ENCODE measurements at places on chromosomes 5 and 9.

DNA sequence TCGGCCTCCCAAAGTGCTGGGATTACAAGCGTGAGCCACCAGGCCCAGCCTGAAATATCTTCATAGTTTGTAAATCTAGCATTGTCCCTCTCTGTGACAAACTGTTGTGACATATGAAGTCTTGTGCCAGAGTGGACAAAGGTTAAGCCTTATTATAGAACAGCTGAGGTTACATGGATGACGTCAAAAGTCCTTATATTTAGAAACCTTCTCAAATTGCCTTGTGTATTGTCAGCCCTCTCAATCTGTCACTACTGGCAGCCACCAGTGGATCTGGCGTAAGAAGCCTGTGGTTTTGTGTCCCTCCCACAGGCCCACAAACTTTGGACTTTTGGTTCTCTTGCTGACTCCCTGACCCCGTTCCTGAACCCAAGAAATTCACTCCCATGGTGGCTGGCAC is 79.4 kb upstream of the CCDC112 start:
- DNase-seq, result no peak

GRCh38 chr5:136766456-136766855 is 401.1 kb upstream of the TRPC7 start:
- no peak for DNase-seq

GRCh38 chr5:62779010-62779422 is 200.4 kb downstream of the LRRC70 start:
- DNase-seq, result peak; percentile 64

DNA sequence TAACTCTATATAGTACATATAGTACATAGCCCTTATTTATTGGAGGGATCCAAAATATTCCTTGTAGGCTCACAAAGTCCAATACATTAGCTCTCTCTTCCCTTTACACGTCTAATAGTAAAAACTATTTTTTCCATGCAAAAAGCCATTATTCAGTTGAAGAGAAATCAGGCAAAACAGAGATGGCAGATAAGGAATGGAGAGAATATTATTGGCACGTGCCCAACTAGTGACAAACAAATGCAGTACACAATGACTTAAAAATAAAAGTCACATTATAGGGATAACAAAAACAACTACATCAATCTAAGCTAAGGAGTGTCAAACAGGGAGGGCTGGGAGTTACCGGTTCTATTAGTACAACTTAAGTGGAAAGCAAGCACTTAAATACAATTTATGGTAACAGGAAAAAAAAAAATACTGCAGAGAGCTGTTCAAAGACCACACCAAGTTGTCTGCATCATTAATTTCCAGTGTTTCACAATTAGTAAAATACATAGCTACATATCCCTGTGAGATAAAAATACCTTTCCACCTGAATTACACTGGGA is 4.1 kb upstream of the SCAI start:
- peak; percentile 30 for DNase-seq

DNA sequence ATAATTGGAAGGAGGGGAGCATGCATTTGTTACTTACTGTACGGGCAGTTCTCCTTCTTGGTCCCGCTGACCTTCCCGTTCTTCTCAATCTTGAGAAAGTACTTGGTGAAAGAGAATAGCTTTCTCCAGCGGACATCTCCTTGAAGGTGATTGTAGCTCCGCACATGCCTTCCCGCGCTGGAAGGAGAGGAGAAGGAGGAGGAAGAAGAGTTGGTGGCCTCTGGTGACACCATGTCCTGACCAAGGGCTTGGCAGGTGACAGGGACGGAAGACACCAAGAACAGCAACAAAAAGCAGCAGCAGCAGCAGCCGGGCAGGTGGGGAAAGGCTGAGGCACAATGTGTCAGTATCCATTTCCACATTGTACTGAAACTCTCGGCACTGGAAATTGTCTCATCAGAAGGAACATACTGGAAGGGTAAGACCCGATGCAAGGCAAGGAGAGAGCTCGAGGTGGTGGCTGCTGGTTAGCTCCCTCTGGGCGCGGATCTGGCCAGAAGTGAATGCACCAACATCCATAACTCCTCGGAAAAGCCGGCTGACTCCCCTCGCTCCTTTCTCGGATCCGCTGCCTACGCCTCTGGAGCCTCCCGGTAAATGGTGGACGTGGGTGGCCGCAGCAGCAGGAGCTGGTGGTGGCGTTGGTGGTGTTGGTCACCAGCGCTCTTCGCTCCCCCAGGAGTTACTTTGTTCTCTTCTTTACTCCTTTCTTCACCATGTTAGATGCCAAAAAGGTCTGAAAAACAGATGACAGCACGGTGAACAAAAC is 715 bp downstream of the FGF10 start:
- no peak for DNase-seq

DNA sequence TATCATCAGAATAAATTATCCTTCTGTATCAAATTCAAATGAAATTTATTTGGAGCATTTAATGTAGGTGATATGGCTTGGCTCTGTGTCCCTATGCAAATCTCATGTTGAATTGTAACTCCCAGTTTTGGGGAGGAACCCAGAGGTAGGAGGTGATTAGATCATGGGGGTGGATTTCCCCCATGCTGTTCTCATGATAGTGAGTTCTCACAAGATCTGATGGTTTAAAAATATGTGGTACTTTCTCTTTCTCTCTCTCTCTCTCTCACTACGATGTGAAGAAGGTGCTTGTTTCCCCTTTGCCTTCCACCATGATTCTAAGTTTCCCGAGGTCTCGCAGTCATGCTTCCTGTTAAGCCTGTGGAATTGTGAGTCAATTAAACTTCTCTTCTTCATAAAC is 678.4 kb upstream of the RGMB start:
- DNase-seq, result no peak

DNA sequence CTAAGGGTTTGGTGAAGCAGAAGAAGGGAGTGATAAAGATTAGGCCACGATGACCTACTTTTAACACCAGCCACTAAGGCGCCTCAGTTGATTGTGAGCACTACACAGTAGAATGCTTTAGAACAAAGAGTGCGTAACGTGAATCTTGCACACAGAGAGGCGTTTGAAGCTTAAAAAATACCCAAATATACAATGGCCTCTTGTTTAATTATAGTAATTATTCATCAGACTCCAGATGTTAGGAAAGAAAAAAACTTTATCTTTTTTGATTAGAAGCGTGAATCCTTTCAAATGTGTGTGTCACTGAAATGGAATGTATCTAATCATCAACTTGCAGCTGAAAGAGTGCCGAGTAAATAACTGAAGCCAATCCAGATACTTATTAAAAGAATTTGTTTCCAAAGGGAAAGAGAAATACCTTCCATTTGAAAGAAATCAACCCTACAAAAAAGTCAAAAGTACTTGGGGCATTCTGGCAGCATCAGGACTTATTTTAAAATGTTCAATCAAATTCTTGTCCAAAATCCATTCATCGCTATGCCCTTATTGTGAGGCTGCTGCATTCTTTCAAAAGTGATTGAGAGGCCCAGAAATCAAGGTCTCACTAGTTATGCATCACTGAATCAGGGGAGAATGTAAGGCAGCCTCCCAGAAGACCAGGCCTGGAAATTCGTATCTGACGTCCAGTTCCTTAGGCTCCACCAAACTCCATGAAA is 337.5 kb downstream of the ZNF608 start:
- no peak for DNase-seq
